Stimulated activated CD4-positive, alpha-beta T cell treated with anti-CD3 and anti-CD28 coated beads, Interleukin-1b, Interleukin-23, amount 100 ng/mL, for 1 hour (primary cell): ENCODE measurements at places on chromosomes 1 and 21.

- no peak for DNase-seq
Observed at GRCh38 chr1:3618531-3618880, 6.3 kb upstream of the TPRG1L start.

DNA sequence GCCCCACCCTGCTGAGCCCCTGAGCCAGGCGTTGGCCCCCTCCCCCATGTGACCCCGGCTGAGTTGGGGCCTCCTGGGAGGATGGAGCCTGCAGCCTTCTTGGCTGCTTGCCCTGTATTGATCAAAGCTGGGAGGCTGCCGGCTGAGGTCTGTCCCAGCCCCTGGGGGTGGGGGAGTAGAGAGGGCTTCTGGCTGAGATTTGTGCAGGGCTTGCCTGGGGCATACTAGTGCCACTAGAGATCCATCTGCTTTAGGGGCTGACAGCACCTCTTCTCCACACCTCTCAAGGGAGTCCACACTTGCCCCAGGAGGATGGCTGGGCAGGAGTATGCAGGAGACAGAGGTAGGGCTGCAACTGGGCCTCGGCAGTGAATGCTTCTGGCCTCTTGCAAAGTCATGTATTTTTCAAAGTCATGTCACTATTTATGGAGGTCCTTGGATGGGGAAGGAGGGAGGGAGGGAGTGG is 53.6 kb upstream of the SSBP3 start:
- DNase-seq, result no peak

- no peak for DNase-seq
Observed at GRCh38 chr1:39148942-39149341, 55.6 kb upstream of the MACF1 start.

GRCh38 chr1:34342334-34342733 is 165.6 kb downstream of the C1orf94 start:
- DNase-seq, result no peak

- DNase-seq, result no peak
Observed at GRCh38 chr1:109780982-109781381, 17.3 kb upstream of the EPS8L3 start.

GRCh38 chr1:12152113-12152891 is 14.5 kb upstream of the TNFRSF1B start:
- DNase-seq, result no peak

GRCh38 chr1:3473381-3473844 is 18.9 kb downstream of the ARHGEF16 start:
- no peak for DNase-seq

DNA sequence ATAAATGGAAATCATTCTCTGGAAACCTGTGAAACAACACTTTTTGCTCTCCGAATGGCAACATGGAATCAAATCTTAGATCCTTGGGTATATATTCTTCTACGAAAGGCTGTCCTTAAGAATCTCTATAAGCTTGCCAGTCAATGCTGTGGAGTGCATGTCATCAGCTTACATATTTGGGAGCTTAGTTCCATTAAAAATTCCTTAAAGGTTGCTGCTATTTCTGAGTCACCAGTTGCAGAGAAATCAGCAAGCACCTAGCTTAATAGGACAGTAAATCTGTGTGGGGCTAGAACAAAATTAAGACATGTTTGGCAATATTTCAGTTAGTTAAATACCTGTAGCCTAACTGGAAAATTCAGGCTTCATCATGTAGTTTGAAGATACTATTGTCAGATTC is 45.7 kb downstream of the PTGFR start:
- DNase-seq, result no peak

- peak; percentile 4 for DNase-seq
Observed at GRCh38 chr1:163071405-163072255, 2.5 kb downstream of the RGS4 start.

- no peak for DNase-seq
Observed at GRCh38 chr1:242209063-242209462, 210.2 kb upstream of the MAP1LC3C start.
